ENCODE measurements at places on chromosomes 12 and 14. TPM values are rescaled to one million over a fixed set of nuclear protein-coding genes. Genes with fewer than 3 reads are reported as not detected.

DNA sequence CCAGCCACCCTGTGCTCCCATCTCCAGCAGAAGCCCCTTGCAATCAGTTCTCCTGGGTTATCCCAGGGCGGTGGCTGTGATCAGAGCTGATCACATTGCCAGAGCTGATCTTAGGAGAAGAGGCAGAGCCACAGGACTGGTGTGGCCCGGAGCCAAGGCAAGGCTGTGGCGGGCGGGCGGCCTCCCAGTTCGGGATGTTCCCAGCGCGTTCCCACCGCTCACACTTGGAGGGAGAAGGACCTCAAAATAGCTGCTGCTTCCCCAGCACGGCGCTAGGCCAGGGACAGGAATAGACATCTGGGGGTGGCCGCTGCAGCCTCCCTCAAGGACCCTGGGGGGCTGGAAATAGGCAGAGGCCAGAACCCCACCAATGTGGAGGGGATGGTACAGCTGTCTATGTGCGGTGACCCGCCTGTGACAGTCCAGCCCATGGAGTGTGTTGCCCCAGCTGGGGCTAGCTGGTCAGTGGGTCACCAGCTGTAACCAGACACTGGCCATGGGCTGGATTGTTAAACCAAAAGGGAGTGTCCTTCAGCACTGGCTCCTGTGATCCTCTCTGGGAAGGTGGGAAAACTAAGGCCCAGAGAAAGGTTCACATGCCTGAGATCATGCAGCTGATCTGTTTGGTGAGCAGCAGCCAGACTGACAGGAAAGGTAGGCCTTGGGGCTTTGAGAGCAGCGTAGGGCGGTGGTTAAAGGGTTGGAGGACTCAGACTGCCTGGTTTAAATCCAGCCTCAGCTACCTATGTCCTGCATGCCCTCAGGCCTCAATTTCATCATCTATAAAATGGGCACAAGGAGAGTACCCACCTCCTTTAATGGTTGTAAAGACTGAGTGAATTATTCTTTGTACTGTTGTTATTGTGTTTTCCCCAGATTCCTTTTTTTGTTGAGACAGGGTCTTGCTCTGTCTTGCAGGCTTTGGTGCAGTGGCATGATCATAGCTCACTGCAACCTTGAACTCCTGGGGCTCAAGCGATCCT lies 8.0 kb upstream of the POP5 start:
- DNase-seq, result no peak

DNA sequence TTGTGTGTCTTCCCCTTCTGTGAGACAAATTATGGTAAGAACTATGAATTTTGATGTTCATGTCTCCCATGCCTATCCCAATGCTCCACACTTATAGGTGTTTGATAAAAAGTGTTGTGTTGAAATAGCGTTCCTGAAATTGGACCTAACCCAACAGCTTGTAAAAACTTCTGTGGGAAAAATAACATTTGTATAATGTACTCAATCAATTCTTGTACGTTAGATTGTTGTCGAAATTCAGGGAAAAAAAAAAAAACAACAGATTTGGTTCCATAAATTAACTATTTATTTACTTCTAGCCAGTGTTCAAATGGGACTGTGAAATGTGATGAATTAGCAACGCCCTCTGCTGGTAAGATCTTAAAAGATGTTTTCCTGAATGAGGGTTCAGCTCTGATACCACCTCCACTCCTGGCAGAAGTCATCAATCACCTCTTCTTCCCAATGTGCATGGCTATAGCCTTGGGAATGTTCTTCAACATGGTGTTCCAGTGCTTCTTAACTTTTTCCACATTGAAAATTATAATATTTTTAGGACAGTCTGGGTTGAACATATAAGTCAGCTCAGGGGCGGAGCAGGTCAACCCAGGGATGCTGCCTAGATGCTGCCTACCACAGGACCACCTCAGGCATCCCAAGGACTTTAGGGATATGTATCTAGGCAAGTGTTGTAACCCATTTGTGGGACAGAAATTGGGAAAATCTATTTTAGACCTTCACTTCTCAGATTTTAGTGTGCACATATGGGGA lies 170.6 kb downstream of the OTOGL start:
- DNase-seq, result no peak

GRCh38 chr12:56839915-56840325 lies 76.8 kb downstream of the HSD17B6 start:
- peak; percentile 77 for DNase-seq

DNA sequence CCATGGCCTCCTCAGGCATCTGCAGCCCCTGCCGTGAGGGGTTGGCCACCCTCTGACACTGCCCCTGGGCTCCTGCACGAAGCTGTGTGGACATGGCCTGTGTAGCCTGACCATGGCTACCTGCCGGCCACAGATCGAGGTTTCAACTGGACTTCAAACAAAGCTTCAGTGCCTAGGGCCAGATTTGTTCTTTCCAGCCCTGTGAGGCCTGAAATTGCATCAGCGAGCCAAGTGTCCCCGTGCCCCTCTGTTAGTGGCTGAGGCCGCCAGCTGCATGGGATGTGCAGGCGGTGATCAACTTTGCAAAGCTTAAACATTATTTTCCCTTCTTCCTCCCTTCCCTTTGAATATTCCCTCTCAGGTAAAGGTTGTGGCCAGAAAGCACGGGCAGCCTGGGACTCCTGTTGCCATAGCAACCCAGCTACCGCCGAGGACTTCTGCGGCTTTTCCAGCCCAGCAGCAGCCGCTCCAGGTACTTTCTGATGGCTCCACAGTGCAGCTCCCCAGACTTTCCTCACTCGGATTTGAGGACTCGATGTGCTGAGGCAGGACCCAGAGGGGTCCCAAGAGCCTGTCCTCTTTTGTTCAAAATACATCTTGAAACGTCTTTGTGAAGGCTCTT lies 35.8 kb downstream of the DDX51 start:
- no peak for DNase-seq

KCNC2 gene
- not detected for total RNA-seq

DNA sequence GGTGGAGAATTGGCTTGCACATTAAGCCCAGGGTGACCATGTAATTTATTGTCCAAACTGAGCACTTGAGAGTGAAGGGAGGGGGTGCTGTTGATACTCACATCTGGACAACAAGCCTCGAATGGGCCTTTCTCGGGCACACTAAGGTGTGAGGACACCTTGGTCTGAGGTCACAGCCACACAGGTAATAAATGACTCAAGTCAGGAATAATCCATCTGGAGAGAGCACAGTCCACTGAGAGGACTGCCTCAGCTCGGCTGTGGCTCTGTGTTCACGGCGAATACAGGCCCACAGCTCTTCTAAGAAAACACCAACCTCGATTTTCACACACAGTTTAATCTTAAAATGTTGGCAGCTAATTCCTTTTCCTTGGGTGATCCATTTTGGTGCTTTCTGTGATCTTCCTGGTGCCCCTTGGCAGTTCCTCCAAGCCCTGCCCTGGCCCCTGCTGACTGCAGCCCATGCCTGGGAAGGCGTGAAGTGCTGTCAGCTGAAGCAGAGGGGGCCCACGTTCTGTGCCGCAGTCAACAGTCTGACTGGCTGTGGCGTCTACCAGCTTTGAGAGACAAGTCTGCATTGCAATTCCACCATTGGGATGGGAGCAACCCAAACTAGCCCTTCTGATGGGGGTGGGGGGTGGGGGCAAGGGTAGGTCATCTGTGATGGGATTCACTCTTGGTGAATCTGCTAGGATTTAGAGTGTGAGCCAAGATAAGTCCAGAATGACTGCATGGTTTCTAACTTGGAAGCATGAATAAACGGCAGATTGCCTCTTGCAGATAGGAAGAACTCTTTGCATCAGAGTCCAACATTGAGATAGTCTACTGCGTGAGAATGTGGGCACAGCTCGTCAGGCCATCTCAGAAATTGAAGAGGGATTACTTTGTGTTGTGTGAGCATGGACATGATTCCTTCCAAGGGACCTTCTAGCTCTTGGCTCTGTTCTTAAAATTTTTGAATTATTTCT lies 42.8 kb downstream of the ZNF664 start:
- no peak for DNase-seq

DNA sequence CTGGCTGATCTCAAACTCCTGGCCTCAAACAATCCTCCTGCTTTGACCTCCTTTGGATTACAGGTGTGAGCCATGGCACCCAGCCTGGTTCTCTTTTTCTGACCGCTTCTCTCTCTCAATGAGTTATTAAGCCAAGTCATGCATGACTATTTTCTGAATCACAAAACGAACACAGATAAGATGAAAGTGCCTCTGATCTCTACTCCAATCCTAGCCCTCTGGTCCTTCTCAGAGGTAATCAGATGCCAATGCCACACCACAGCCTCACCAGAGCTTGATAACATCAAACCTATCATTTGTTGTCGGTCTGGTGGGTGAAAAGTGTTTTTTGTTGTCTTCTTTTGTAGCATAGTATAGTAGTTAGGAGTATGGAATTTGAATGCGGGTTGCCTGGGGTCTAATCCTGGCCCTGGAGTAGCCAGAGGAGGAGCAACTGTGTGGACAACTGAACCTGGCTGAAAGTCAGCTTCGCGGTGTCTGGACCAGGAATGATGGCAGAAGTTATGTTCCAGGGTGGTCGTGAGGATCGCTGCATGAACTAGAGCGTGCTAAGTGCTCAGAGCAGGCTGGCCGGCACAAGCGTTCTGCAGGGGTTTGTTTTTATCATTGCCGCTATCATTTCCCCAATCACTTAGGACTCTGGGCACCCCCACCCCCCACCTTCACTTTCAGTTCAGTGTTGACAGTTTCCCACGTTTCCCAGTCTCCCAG lies 77.9 kb downstream of the SPRING1 start:
- DNase-seq, result peak; percentile 12

SPTSSA gene
- total RNA-seq, result 30.0 TPM

DNA sequence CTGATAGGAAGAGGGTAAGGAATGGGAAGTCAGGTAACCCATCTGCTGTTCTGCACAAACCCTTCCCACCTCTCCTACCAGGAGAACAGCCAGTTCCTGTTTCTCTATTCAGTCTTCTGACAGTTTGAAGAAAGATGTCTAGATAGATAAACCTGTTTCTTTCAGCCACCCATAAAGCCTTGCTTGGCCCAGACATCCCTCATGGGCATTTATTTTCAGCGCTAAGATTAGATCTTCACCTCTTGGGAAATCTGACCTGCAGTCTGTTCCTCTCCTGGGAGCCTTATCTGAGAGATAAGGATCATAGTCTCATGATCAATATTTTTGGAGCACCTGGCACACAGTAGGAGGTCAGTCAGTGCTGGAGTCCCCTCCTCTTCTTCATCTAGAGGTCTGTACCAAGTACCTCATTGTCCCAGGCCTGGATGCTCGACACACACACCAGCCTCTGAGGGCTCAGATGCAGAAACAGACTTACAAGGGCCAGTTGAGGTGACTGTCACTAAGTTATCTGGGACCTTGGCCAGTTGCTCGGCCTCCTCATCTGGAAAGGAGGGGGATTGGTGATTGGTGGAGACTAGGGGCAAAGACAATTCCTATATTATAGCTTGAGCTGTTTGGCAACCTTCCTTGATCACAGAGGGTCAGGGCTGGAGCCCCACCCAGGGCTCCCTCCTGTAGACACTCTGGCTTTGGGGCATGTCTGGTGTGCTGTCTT lies 18.2 kb downstream of the ACVRL1 start:
- peak; percentile 46 for DNase-seq

- no peak for DNase-seq
Observed at GRCh38 chr12:108823804-108824203, 33.6 kb downstream of the SSH1 start.

- DNase-seq, result no peak
Observed at GRCh38 chr12:110704750-110705149, 15.8 kb upstream of the HVCN1 start.

SNRNP35 gene
- 22.7 TPM for total RNA-seq

- DNase-seq, result peak; percentile 72
Observed at GRCh38 chr12:113222730-113223531, 1.7 kb downstream of the TPCN1 start.

Data from Caco-2 (cell line).